Gastroesophageal sphincter (tissue), 4 donors: ENCODE measurements at places on chromosomes 4 and X. TPM values are rescaled to one million over a fixed set of nuclear protein-coding genes. Genes with fewer than 3 reads are reported as not detected.
A peak's percentile ranks its signal among the peaks of the same experiment; 100 is the strongest.

GRCh38 chrX:110402091-110402849 is 43.6 kb downstream of the RTL9 start:
- no peak overlapping the region for H3K27ac ChIP-seq
- H3K4me3 ChIP-seq, result no peak overlapping the region
- no peaks in the 10 kb centered on the region for H3K27me3 ChIP-seq
- ATAC-seq, result peak; percentile 87
- H3K36me3 ChIP-seq, result no peaks in the 10 kb centered on the region

DNA sequence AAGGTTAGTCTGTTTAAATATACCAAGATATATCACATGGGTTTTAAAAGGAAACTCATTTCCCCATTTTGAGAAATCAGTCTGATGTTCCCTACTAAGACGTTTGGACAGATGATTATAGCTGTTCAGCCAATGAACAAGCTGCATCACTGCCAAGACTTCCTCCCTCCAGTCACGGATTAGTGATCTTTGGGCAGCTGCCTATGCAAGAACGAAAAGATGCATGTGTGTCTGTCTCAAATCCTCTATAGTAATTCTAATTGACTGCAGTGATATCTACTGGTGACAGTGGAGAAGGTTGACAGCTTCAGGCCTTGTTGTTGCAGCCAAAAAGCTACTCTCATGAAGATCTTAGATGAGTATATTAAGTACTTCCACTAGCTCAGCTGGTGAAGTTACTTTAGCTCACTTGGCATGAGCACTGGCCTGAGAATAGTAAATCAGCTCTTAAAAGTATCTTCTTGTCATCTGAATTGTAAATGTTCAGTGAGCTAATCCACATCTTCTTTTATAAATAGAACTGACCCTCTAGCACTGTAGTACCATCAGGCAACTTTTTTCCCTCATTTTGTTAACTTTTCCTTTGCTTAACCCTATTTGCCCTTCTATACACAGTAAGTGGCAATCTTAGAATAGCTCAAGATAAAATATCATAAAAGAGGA is 134.5 kb upstream of the PCDH10 start:
- no peak for ATAC-seq
- no peaks in the 10 kb centered on the region for H3K36me3 ChIP-seq
- H3K27me3 ChIP-seq, result no peaks in the 10 kb centered on the region
- no peak overlapping the region for H3K27ac ChIP-seq

DNA sequence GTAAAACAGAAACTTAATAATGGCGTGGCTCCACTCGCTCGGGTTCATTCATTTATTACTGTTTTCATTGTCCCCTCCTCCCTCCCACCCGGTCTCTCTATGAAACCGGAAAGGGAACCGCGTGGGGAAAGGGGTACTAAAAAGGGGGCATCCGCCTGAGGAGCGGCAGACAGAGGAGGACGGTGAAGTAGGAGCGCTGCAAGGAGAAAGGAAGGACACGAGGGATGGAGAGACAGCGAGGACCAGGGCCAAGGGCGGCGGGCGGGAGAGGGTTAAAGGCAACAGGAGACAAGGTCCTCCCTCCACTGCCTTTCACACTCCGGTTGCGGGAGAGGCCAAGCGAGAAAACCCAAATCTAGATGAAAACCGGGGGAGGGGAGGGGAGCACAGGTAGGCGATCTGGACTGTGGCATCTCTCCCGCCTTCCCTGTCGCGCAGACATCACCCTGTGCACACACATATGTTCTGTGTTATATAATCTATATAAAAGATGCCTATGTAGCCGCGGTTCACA is 829 bp downstream of the ELOVL6 start:
- H3K36me3 ChIP-seq, result no peaks in the 10 kb centered on the region
- H3K4me3 ChIP-seq, result peak overlapping the region; percentile 92
- H3K27ac ChIP-seq, result peak overlapping the region; percentile 87
- peak; percentile 7 for ATAC-seq
- H3K27me3 ChIP-seq, result no peaks in the 10 kb centered on the region

DNA sequence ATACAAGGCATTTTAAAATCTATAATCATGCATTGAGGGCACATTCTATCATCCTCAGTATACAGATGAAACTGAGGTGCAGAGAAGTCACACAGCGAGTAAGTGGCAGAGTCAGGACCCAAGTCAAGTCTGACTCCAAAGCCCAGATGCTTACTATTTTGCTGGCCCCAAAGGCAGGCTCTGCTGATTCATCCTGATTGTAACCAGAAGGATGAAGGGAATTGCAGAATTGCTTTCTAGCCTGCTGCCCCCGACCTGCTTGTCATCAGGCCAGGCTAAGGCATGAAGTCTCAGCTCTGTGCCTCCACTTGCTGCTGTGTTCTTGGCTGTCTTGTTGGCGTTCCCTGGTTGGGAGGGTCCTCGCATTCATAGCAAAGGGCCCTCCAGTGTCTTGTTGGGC is 62.7 kb downstream of the SLC9A6 start:
- no peak overlapping the region for H3K4me3 ChIP-seq
- no peak overlapping the region for H3K27ac ChIP-seq
- H3K4me1 ChIP-seq, result peaks cover 20% of the 10 kb centered on the region
- no peaks in the 10 kb centered on the region for H3K27me3 ChIP-seq
- no peak for ATAC-seq
- H3K36me3 ChIP-seq, result no peaks in the 10 kb centered on the region

DNA sequence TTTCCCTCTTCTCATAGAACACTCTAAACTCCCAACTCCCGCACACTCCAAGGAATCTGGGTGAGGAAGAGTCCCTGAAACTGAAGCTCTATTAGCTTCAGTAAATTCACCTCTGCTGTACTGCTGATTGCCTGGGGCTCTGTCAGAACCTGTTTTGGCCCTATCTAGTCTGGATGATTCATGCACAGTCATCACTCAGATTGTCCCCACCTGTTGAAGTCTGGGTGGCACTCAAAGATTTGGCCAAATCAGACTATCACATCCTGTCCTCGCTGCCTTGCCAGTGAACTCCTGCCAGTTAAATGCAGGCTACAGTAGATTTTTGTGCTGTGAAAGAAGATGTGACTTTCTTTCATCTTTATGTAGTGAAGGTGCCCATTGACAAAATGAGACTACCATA is 63.5 kb upstream of the EMCN start:
- H3K4me1 ChIP-seq, result no peaks in the 10 kb centered on the region
- H3K27ac ChIP-seq, result no peak overlapping the region
- H3K27me3 ChIP-seq, result no peaks in the 10 kb centered on the region

DNA sequence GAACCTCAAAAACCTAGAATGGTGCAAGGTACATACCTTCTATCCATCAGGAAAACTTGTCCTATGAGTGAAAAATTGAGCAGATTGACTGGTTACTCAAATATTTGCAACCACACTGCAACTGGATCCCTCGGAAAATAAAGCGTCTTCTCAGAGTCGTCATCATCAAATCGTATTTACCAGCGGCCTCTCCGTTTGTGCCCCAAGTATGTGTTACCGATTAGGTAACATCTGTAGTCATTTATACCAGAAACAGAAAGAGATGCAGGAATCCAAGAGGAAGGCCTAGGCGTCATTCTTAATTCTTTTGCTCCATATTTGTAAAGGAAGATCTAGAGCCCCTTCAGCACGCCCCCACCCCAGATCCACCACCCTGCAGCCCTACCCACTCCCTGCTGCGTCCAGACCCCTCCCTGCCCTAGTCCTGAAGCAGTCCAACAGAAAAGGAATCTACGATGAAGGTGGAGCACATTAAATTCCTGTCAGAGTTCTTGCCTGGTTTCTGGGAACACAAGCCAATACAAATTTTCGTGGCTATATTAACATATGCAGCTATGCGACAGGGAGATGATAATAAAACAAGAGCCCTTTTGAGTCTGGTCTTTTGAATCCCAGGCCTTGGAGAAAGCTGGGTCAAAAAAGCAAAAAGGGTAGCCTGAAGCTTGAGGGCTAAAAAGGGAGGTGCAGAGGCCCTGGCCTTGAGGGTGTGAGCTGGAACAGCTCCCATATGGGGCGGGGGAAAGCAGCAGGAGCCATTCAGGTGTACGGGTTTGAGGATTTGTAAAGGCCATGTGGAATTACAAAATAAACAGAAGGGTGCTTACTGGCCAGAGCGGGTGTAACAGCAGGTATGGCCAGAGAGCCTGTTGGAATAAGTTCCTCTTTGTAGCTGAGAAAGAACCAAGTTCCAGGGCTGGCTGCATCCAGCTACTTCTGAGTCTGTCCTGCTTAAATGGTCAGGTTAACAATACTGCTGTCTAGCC is 77.0 kb downstream of the ZNF827 start:
- no peak overlapping the region for H3K4me3 ChIP-seq
- no peaks in the 10 kb centered on the region for H3K27me3 ChIP-seq
- no peak overlapping the region for H3K27ac ChIP-seq
- no peaks in the 10 kb centered on the region for H3K36me3 ChIP-seq
- no peaks in the 10 kb centered on the region for H3K4me1 ChIP-seq

DNA sequence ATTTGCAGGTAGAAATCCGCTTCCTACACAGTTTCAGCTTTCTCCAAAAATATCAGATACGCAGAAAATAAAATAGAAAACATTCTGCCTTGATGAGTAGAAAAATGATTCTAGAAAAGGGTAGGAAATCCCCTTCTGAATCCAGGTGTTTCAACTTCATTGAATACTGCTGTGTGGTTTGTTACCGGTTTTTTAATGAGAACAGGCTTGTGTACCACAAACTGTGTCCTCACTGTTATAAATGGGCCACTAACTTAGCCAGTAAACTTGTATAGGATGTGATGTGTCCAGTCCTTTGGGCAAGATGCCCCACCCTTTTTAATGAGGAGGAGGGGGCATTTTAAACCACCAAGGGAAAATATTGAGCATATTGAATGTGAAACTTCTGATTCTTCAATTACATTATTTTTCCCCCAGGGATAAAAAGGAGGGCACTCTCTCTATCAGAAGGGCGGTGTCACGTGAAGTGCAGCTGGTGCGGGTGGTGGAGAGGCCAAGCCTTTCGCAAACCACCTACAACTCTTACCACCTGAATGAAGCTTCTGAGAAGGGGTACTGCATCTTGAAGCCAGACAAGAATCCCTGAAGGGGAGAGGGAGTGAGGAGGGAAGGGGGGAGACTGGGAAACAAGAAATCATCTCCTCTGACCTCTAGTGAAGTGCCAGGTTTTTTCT is 4.5 kb downstream of the CXXC4 start:
- H3K4me1 ChIP-seq, result no peaks in the 10 kb centered on the region
- peak overlapping the region; percentile 61 for H3K4me3 ChIP-seq
- H3K27ac ChIP-seq, result peak overlapping the region; percentile 89
- ATAC-seq, result no peak
- no peaks in the 10 kb centered on the region for H3K27me3 ChIP-seq

DNA sequence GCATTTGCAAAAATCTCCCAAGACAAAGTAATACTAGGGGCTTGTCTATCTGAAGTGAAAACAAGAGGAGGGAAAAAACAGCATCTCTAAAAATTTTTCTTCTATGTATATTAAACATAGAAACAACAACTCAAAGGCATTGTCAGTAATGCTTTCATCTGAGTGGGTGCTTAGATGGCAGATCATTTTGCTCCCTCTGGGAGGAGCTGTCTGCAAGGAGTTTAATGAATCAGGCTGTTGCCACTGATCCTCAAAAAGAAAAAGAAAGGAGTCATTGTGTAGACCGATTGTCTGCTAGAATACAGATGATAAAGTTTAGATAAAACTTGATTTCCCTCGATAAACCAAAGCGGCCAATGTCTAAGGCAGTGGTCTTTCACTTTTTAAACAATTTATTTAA is 49.7 kb upstream of the KLHL8 start:
- no peaks in the 10 kb centered on the region for H3K27me3 ChIP-seq
- H3K36me3 ChIP-seq, result no peaks in the 10 kb centered on the region
- no peak for ATAC-seq
- no peak overlapping the region for H3K27ac ChIP-seq
- no peak overlapping the region for H3K4me3 ChIP-seq

- no peak overlapping the region for H3K4me3 ChIP-seq
- H3K4me1 ChIP-seq, result no peaks in the 10 kb centered on the region
- no peak overlapping the region for H3K27ac ChIP-seq
- H3K36me3 ChIP-seq, result no peaks in the 10 kb centered on the region
- no peak for ATAC-seq
Measured at GRCh38 chrX:41868392-41868977, 54.9 kb downstream of the CASK start.

DNA sequence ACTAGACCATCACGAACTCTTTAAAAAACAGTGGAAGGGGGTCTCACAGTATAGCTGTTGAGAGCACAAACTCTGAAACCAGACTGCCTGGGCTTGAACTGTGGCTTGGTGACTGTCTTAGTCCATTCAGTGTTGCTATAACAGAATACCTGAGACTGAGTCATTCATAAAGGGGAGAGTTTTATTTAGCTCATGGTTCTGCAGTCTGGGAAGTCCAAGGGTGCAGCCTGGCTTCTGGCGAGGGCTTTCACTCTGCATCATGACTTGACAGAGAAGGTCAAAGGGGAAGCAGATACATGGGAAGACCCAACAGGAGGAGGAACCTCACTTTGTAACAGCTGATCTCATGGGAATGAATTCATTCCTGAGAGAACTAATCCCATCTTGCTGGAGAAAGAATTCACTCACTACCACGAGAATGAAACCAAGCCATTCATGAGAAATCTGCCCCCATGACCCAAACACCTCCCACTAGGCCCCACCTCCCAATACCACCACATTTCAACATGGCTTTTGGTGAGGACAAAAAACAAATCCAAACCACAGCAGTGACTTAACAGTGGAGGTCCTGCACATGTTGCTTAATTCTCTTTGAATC is 116.7 kb upstream of the STOX2 start:
- peaks cover 15% of the 10 kb centered on the region for H3K4me1 ChIP-seq
- H3K27ac ChIP-seq, result no peak overlapping the region
- no peak overlapping the region for H3K4me3 ChIP-seq
- peaks cover 13% of the 10 kb centered on the region for H3K27me3 ChIP-seq
- no peak for ATAC-seq

- no peak overlapping the region for H3K27ac ChIP-seq
- no peaks in the 10 kb centered on the region for H3K36me3 ChIP-seq
- no peaks in the 10 kb centered on the region for H3K27me3 ChIP-seq
- no peak overlapping the region for H3K4me3 ChIP-seq
Measured at GRCh38 chr4:68658672-68659071, 11.8 kb downstream of the UGT2B15 start.

- no peak overlapping the region for H3K27ac ChIP-seq
- no peak overlapping the region for H3K4me3 ChIP-seq
- no peaks in the 10 kb centered on the region for H3K27me3 ChIP-seq
- peak; percentile 39 for ATAC-seq
- H3K4me1 ChIP-seq, result no peaks in the 10 kb centered on the region
- H3K36me3 ChIP-seq, result no peaks in the 10 kb centered on the region
Measured at GRCh38 chr4:143482840-143483239, 30.7 kb upstream of the SMARCA5 start.

GRCh38 chrX:93637591-93637990 is 35.8 kb downstream of the NAP1L3 start:
- H3K4me3 ChIP-seq, result no peak overlapping the region
- H3K27ac ChIP-seq, result no peak overlapping the region
- H3K27me3 ChIP-seq, result no peaks in the 10 kb centered on the region
- no peaks in the 10 kb centered on the region for H3K4me1 ChIP-seq

DNA sequence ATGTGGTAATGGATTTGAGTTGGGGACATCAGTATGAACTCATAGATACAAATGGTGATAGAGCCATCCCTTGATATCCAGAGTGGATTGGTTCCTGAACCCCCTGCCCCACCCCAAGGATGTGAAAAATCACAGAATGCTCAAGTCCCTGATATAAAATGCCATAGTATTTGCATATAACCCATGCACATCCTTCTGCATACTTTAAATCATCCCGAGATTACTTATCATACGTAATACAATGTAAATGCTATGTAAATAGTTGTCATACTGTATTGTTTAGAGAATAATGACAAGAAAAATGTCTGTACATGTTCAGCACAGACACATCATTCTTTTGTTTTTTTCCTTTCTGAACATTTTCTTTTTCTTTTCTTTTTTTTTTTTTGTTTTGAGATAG is 18.9 kb upstream of the SEPTIN11 start:
- H3K36me3 ChIP-seq, result no peaks in the 10 kb centered on the region
- H3K27ac ChIP-seq, result no peak overlapping the region
- H3K27me3 ChIP-seq, result no peaks in the 10 kb centered on the region
- no peak overlapping the region for H3K4me3 ChIP-seq
- H3K4me1 ChIP-seq, result no peaks in the 10 kb centered on the region

Gene PRKG2
- 11.5 TPM for total RNA-seq

Gene EPHA5
- 0.27 TPM for total RNA-seq

Gene ZNF41
- total RNA-seq, result 9.7 TPM

Gene TDO2
- 0.08 TPM for total RNA-seq

Gene NXF2
- not detected for total RNA-seq
